ENCODE measurements at places on chromosomes 11 and 22.

DNA sequence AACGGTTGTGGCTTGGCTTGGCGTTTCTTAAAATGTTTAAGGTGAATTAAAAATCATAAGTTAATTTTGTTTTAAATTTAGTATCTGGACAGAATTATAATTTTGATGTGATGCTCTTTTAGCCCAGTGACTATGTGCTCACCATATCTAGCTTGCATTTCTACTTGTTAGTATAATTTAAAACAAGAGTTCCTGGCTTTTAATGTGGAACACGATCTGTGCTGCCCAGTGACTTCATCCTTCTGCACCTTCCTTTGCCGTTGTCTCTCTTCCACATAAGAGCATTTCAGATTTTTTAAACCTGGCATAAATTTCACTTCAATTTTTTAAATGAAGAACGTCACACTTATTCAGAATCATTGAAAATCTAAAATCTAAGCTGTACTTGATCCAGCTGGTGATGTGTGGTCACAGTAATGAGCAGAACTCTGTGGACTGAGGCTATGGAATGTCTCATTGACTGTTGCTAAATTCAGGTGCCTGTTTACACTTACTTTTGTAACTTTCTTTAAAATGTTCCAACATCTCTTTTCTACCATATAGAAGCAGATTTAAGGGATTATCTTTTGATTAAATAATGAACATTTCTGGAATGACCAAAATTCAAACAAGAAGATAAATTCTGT, 75.4 kb upstream of the ADSL start:
- no peak for DNase-seq

GRCh38 chr22:45413013-45413367, 409 bp downstream of the SMC1B start:
- no peak for DNase-seq

DNA sequence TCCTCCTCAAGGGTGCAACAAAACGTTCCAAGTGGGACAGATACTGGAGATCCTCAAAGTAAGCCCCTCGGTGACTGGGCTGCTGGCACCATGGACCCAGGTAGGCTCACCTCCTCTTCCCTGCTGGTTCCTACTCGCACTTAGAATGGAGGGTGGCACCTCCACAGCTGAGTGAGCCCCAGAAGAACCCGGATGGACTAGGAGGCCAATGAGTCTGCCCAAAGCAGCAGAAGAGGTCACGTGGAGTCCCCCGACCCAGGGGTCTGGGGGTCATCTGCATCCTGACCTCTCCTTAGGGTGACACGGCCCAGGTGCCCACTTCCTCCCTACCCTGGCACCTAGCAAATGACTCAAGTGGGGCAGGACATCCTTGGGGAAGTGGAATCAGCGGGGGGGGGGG, 4.4 kb downstream of the APOL1 start:
- no peak for DNase-seq

- DNase-seq: peak; percentile 98
These were observed 1.4 kb downstream of the PLXNB2 start for GRCh38 chr22:50305923-50306566.

GRCh38 chr22:31092161-31092560, 11.0 kb downstream of the SMTN start:
- no peak for DNase-seq

- no peak for DNase-seq
These were observed 963 bp downstream of the TYMP start for GRCh38 chr22:50528682-50529415.

DNA sequence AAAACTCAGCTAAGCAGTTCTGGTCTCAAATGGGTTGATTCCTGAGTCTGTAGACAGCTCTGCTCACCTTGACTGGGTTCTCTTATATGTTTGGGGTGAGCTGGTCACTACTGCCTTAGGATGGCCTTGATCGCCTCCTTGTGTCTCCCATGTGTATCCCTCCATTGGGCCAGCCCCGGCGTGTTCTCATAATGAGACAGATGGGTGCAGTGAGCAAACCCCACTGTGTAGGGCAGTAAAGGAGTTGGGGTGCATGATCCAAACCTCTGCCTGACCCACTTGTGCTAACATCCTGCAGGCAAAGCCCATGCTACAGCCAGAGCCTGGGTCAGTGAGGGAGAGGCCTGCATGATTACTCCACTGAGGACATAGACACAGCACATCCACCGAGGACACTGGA, 657.6 kb downstream of the BRD1 start:
- no peak for DNase-seq

All from KBM-7 (cell line).